Keratinocyte (primary cell): ENCODE measurements at places on chromosomes 1 and 21. TPM values are rescaled to one million over a fixed set of nuclear protein-coding genes. Genes with fewer than 3 reads are reported as not detected.
A peak's percentile ranks its signal among the peaks of the same experiment; 100 is the strongest.

Gene FMO1
- 0.07 to 0.17 TPM in 2 of 3 replicates, not detected in the other for polyA plus RNA-seq

Gene TMEM82
- not detected in 3 replicates for polyA plus RNA-seq

Gene FCN3
- polyA plus RNA-seq: 0.08 TPM in 1 of 3 replicates, not detected in the others

Gene IFNLR1
- 2.8 to 3.9 TPM (median 3.4 TPM) in 3 replicates for polyA plus RNA-seq

Gene FMO2
- polyA plus RNA-seq: 0.05 TPM in 2 of 3 replicates, not detected in the other

Gene RHD
- not detected in 3 replicates for polyA plus RNA-seq

Gene NCF2
- 8.3 to 12.6 TPM (median 9.2 TPM) in 3 replicates for polyA plus RNA-seq

Gene OPRD1
- not detected in 3 replicates for polyA plus RNA-seq

Gene CYP4A11
- polyA plus RNA-seq: not detected in 3 replicates

Gene FASLG
- polyA plus RNA-seq: 0.03 to 0.04 TPM in 2 of 3 replicates, not detected in the other

Gene PKN2
- 20.8 to 30.8 TPM (median 22.9 TPM) in 3 replicates for polyA plus RNA-seq

Gene CASQ1
- not detected in 3 replicates for polyA plus RNA-seq

Gene CSTB
- polyA plus RNA-seq: 126 to 167 TPM (median 152 TPM) in 3 replicates

GRCh38 chr21:32456497-32456918, 44.0 kb downstream of the EVA1C start:
- peaks cover 5% of the 10 kb centered on the region for H3K4me1 ChIP-seq
- H3K4me3 ChIP-seq: no peak overlapping the region
- no peak for DNase-seq

DNA sequence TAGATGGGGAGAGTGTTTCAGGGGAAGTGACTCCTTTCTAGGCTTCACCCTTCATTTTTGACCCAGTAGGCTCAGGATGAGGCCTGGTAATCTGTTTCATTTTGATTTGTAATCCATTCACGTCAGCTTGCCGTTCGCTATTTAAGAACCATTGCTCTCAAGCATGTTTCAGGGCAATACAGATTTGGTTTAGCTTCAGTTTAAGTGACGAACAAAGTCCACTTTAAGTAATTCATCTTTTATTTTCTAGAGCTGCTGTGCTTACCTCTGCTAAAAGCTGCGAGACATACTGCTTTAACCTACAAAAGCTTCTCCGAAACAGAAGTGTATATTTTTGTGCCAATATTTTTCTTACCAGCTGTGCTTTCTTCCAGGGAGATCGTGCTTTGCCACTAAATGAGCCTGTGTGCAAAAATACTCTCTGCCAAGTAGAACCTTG, 8.9 kb upstream of the FMO3 start:
- no peak overlapping the region for H3K27ac ChIP-seq
- H3K27me3 ChIP-seq: no peaks in the 10 kb centered on the region
- H3K36me3 ChIP-seq: no peaks in the 10 kb centered on the region
- DNase-seq: no peak

GRCh38 chr21:45571641-45572040, 29.4 kb upstream of the SLC19A1 start:
- H3K4me1 ChIP-seq: peaks cover 3% of the 10 kb centered on the region
- no peaks in the 10 kb centered on the region for H3K36me3 ChIP-seq
- H3K4me3 ChIP-seq: no peak overlapping the region
- H3K27me3 ChIP-seq: peaks cover 20% of the 10 kb centered on the region

- no peaks in the 10 kb centered on the region for H3K27me3 ChIP-seq
- peaks cover 9% of the 10 kb centered on the region for H3K4me1 ChIP-seq
- no peak for DNase-seq
Observed at GRCh38 chr1:19894218-19894617, 12.0 kb downstream of the OTUD3 start.

- no peaks in the 10 kb centered on the region for H3K36me3 ChIP-seq
- H3K4me1 ChIP-seq: no peaks in the 10 kb centered on the region
- no peak overlapping the region for H3K27ac ChIP-seq
- H3K4me3 ChIP-seq: no peak overlapping the region
Observed at GRCh38 chr1:229671310-229671709, 45.3 kb downstream of the URB2 start.

DNA sequence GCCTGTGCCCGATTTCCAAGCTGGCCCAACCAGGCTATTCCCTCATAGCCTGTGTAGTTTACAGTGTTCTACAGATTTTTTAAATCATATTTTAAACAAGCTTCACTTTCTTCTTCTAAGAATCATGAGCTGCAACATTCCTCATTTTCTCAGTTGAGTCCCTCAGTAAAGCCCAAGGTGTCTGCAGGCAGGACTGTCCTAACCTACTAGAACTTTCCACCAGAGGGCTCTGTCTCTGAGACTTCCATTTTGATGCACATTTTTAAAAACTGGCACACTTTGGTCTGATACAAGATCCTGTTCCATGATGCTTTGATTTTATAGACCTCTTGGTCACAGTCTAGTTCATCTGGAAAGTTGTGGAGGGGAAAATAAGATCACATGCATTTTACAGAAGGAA, 21.6 kb upstream of the SLAMF6 start:
- no peak overlapping the region for H3K27ac ChIP-seq
- H3K4me3 ChIP-seq: no peak overlapping the region
- no peak for DNase-seq
- peaks cover 5% of the 10 kb centered on the region for H3K27me3 ChIP-seq
- no peaks in the 10 kb centered on the region for H3K36me3 ChIP-seq
- H3K4me1 ChIP-seq: peaks cover 6% of the 10 kb centered on the region

DNA sequence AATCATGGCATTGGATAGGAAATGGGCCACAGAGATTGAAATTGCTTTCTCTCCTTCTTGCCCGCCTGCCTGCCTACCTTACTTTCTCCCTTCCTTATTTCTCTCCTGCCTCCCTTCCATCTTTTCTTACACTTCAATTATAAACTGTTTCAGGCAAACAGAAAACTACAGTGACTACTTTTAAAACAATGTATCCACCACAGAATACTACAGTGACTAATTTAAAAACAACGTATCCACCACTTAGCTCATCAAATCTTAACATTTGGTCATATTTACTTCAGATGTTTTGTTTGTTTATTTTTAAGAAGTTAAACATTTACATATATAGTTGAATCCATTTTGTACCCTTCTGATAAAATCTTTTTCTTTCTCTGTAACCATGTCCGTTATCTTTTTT, 54.4 kb downstream of the SNRPE start:
- no peaks in the 10 kb centered on the region for H3K4me1 ChIP-seq
- no peak for DNase-seq
- no peaks in the 10 kb centered on the region for H3K36me3 ChIP-seq
- no peak overlapping the region for H3K27ac ChIP-seq
- no peak overlapping the region for H3K4me3 ChIP-seq

DNA sequence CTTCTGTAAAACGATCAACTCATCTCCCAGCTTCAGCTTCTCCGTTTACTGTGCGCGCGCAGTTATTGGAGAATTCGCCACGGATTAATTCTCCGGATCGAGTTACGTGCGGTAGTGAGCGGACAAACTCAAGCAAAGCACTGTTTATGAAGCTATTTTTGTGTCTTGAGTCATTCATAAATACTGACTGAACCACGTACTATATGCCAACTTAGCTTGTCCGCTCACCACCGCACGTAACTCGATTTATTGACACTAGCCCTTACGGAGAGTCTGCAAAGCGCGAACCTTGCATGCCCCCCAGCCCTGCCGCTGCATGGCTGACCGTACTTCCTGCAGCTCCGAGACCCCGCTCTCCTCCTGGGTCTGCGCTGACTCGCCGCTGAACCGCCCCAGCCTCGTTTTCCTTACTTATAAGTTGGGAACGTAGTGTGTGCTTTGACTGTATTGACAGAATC, 773 bp downstream of the CHD1L start:
- peaks cover 5% of the 10 kb centered on the region for H3K36me3 ChIP-seq
- no peak for DNase-seq
- H3K4me1 ChIP-seq: peaks cover 17% of the 10 kb centered on the region
- H3K4me3 ChIP-seq: peak overlapping the region; percentile 92

- no peaks in the 10 kb centered on the region for H3K27me3 ChIP-seq
- H3K27ac ChIP-seq: no peak overlapping the region
- H3K4me3 ChIP-seq: no peak overlapping the region
Observed at GRCh38 chr1:244801246-244801645, 34.2 kb upstream of the COX20 start.

DNA sequence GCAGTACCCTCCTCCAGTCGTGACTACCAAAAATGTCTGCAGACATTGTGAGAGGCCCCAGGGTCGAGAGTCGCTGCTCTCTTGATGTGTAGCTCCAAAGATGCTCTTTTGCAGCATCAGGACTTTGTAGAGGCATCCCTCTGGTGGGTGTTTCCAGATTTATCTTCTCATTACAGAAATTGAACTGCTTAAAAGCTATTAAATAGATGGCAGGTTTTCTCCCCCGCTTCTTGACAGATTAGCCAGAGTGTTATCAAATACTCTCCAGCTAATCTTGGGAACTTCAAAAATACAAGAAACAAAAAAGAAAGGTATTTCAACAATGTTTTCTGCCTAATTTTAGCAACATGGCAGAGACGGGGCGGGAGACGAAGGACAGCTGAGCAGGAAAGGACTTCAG, 265.2 kb downstream of the KIF26B start:
- no peaks in the 10 kb centered on the region for H3K4me1 ChIP-seq
- no peak overlapping the region for H3K4me3 ChIP-seq
- H3K36me3 ChIP-seq: no peaks in the 10 kb centered on the region
- no peak for DNase-seq

- H3K4me1 ChIP-seq: no peaks in the 10 kb centered on the region
- DNase-seq: no peak
- no peaks in the 10 kb centered on the region for H3K27me3 ChIP-seq
- no peak overlapping the region for H3K4me3 ChIP-seq
Observed at GRCh38 chr1:29498126-29499103, 262.1 kb downstream of the PTPRU start.

DNA sequence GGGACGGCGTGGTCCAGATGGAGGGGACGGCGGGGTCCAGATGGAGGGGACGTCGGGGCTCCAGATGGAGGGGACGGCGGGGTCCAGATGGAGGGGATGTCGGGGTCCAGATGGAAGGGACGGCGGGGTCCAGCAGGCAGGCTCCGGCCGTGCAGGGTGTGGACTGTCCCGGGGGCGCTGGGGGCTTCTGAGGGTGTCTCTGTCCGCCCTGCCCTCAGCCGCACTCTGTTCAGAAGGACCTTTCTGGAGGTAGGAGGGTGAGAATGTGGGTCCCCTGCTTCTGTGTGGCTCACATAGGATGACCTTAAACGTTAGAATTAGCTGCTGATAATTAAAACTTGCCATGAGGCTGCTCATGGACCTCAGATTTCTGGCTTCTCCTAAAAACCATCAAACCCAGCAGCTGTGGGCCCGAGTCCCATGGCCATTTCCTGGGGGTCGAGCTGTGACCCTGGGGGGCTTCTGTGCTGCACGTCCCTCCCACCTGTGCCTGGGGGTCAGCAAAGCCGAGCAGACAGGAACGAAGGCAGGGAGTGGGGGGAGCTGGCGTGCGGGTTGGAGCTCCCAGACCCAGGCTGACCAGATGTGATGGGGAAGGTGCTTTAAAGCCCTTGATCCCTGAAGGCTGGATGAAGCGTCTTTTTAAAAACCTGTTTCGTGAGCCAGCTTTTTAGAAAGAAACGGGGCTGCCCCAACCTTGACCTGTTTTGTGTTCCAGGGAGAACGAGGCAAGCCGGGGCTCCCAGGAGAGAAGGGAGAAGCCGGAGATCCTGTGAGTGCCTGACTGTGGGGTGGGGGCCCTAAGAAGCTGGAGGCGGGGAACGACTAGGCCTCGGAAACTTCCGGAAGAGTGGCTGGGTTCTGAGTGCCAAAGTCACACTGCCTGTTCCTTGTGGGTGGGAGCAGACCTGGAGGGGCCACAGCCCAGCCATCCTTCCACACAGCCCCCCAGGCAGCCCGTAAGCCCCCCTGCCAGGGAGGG, 7.1 kb downstream of the COL6A1 start:
- peaks cover 6% of the 10 kb centered on the region for H3K27me3 ChIP-seq
- H3K36me3 ChIP-seq: no peaks in the 10 kb centered on the region
- no peak overlapping the region for H3K4me3 ChIP-seq
- H3K27ac ChIP-seq: no peak overlapping the region

GRCh38 chr1:18481190-18481920, 625 bp downstream of the KLHDC7A start:
- no peaks in the 10 kb centered on the region for H3K36me3 ChIP-seq
- H3K4me1 ChIP-seq: no peaks in the 10 kb centered on the region
- no peak overlapping the region for H3K4me3 ChIP-seq
- DNase-seq: no peak
- no peaks in the 10 kb centered on the region for H3K27me3 ChIP-seq

DNA sequence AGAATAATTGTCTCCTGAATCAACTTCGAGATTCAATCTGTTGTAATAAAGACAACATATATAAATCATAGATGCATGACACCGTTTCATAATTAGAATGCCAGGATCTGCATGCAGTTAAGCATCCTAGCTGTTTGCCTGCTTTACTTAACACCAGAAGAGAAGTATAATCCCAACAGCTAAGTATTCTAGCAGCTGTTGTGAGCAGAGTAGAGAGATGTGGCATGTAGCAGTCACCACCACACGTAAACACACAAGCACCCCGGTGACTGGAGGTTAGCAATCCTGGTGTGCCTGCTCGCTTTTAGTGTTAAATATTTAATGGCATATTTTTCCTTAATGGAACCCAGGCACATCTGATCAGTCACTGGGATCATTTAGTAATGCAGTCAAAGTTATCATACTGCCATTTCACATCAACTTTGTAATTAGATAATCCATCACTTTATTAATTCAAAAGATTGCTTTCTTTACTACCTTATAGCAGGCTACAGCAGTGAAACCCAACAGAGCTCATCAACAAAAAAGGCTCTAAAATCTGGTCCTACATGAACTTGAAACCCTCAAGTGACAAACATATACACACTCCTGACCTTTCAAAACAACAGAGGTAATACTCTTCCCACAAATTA, 187.9 kb downstream of the SMYD3 start:
- H3K4me3 ChIP-seq: no peak overlapping the region
- H3K27me3 ChIP-seq: no peaks in the 10 kb centered on the region
- no peak for DNase-seq
- H3K27ac ChIP-seq: no peak overlapping the region
- H3K4me1 ChIP-seq: peaks cover under 1% of the 10 kb centered on the region

DNA sequence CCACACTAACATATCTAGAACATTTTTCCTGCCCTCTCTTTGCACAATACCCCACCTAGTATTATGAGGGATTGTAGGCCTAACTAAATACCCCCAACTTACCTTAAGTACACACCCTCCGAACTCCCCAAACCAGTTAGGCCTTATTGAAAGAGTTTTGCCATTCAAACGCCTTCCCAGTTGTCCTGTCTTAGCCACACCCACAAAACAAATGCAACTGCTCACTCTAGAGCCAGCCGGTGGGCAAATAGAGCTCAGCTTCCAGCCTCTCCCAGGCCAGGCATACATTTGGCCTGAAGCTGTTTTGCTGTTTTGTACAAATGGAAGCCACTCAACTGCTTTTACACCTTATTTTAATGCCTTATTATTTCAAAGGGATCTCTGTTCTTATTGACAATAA, 224.2 kb upstream of the RUNX1 start:
- peaks cover 41% of the 10 kb centered on the region for H3K4me1 ChIP-seq
- no peak for DNase-seq
- H3K4me3 ChIP-seq: no peak overlapping the region
- H3K27ac ChIP-seq: no peak overlapping the region

- H3K4me3 ChIP-seq: no peak overlapping the region
- H3K27me3 ChIP-seq: no peaks in the 10 kb centered on the region
- no peak overlapping the region for H3K27ac ChIP-seq
- no peaks in the 10 kb centered on the region for H3K4me1 ChIP-seq
- no peak for DNase-seq
Observed at GRCh38 chr21:25491267-25491666, 116.0 kb downstream of the MRPL39 start.

GRCh38 chr1:173504268-173504667, 27.1 kb downstream of the PRDX6 start:
- H3K36me3 ChIP-seq: no peaks in the 10 kb centered on the region
- no peak for DNase-seq
- no peaks in the 10 kb centered on the region for H3K4me1 ChIP-seq
- H3K27me3 ChIP-seq: no peaks in the 10 kb centered on the region
- H3K4me3 ChIP-seq: no peak overlapping the region
- H3K27ac ChIP-seq: no peak overlapping the region

GRCh38 chr1:168736520-168736919, 7.5 kb upstream of the DPT start:
- H3K27me3 ChIP-seq: no peaks in the 10 kb centered on the region
- H3K4me3 ChIP-seq: no peak overlapping the region
- H3K4me1 ChIP-seq: no peaks in the 10 kb centered on the region
- H3K36me3 ChIP-seq: no peaks in the 10 kb centered on the region
- DNase-seq: no peak
- H3K27ac ChIP-seq: no peak overlapping the region
